HT1080 (cell line): ENCODE measurements at places on chromosomes 6 and 20.

DNA sequence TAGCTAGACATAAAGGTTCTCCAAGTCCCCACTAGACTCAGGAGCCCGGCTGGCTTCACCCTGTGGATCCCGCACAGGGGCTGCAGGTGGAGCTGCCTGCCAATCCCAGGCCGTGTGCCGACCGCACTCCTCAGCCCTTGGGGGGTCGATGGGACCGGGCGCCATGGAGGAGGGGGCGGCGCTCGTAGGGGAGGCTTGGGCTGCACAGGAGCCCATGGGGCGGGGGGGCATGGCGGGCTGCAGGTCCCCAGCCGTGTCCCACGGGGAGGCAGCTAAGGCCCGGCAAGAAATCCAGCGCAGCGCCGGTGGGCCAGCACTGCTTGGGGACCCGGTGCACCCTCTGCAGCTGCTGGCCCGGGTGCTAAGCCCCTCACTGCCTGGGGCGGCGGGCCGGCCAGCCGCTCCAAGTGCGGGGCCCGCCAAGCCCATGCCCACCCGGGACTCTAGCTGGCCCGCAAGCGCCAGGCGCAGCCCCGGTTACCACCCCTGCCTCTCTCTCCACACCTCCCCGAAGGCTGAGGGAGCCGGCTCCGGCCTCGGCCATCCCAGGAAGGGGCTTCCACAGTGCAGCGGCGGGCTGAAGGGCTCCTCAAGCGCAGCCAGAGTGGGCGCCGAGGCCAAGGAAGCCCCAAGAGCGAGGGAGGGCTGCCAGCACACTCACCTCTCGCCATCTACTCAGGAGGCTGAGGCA, 26.5 kb upstream of the ID1 start:
- no peak for DNase-seq

DNA sequence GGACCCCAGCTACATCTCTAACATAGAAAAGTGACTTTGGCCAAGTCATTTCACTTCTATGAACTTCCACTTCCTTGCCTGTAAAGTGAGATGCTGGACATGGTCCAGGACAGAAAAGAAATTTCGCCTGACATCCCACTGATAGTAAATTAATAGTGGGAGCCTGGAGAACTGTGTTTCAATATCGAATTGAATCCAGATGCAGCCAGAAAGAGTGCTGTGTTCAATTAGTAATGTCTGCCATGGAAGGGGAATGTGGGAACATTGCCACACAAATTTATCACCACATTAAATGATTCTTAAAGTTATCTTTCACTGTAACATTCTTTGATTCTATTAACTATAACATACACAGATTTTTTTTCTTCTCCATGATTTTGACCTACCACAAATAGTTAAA, 255.0 kb downstream of the HACE1 start:
- no peak for DNase-seq

DNA sequence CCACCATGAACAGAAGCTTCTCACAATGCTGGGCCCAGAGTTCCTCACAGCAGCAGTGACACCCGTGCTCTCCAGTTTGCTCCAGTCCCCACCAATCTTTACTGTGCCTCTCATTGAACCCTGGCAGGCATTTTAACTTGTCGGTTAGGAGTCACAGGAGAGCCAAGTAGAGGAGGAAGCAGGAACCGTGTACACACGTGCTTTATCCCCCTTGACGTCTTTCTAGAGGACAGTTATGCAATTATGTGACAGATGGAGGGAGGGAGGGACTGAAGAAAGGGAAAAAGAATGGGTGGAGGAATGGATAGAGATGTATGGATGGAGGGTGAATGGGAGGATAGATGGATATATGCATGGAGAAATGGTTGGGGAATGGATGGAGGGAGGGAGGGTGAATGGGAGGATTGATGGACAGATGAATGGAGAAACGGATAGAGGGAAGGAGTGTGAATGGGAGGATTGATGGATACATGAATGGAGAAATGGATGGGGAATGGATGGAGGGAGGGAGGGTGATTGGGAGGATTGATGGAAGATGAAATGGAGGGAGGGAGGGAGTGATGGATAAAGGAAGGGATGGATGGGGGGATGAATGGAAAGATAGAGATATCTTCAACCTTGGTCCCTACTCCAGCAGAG, 26.0 kb downstream of the RBM38 start:
- DNase-seq: no peak

- no peak for DNase-seq
Measured at GRCh38 chr6:56793938-56794337, 151.2 kb upstream of the DST start.

GRCh38 chr6:116996842-116997241, 119.8 kb downstream of the RFX6 start:
- DNase-seq: no peak

GRCh38 chr20:50198180-50198666, 7.6 kb downstream of the CEBPB start:
- no peak for DNase-seq

GRCh38 chr6:166598441-166599138, 12.1 kb upstream of the RAMACL start:
- peak; percentile 88 for DNase-seq

DNA sequence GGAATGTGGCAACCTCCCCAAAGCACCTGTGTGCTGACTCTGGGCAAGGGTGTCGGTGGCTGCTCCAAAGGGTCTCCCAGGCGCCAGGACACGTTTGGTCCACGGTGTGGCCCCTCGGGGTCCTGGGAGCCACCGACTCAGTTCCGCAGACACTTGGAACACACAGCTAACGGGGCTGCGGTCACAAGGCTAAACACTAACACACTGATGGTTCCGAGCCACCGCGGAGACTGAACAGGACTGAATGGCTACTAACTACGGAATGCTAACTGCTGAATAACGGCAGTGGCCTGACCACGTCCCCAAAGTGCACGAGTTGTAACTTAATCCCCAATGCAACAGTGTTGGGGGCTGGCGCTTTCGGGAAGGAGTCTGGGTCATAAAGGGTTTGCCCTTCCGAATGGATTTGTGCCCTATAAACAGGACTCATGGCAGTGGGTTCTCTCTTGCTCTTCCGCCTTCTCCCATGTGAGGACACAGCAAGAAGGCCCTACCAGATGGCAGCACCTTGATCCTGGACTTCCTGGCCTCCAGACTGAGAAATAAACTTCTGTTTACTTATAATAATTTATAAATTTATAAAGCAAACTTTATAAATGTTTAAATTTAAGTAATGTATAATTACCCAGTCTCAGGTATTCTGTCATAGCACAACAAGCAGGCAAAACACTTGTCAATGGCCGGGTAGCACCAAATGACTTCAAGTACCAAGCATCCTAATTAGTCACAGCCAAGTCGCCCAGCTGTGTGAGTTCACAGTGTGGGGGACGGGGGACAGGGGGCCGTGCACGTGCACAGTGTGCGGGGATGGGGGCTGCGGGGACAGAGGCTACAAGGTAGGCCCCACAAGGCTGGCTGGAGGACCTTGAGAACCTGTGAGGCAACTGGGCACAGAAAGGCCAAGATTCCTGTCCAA, 2.3 kb upstream of the EEF1A2 start:
- no peak for DNase-seq

GRCh38 chr20:44068316-44069201, 118.4 kb downstream of the JPH2 start:
- no peak for DNase-seq

- DNase-seq: peak; percentile 95
Measured at GRCh38 chr6:131400054-131400778, 172.8 kb upstream of the ARG1 start.

DNA sequence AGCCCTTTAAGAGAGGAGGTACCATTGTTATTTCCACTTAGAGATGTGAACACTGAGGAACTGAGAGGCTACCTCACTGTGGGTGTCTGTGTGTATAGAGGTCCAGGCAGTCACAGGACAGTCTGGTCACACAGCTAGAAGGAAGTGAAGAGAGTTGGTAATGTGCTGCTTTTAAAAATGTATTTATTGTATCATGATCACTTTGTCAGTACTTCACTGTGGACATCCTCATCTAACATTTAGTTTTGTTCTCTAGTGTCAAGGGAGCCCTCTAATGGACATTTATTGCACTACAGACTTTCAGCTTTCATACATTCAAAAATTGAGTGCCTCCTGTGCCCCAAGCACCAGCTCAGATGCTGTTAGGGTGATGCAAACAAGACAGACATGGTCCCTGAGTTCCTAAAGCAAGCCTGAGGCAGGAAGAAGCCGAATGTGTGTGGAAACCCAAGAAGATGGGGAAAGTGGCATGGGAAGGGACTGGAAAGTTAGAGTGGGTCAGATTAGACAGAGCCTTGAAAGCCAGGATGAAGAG, 123.0 kb downstream of the SLC16A10 start:
- peak; percentile 73 for DNase-seq

GRCh38 chr6:18962361-18962905, 575.3 kb downstream of the RNF144B start:
- DNase-seq: no peak

GRCh38 chr6:20137240-20137639, 75.0 kb downstream of the MBOAT1 start:
- DNase-seq: no peak

- no peak for DNase-seq
Measured at GRCh38 chr20:47741669-47742608, 43.3 kb downstream of the SULF2 start.

DNA sequence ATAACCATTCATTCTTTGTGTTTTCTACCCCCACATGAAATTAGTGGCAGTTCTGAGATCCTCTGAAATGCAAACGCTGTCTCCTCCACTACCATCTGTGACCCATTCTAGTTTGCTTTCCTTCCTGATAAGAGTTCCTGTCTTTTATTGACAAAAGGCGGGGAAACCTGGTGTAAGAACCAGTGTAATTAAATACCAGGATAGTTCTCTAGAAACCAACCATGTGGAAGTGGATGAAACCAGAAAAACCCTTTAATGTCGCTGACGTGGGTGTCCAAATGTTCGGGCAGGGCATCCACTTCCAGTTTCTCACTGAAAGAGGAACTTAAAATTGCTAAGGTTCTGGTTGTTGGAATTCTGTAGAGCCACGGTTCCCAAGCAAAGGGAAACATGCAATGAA, 79.1 kb downstream of the TNFRSF21 start:
- no peak for DNase-seq

- no peak for DNase-seq
Measured at GRCh38 chr6:111803371-111803770, 69.9 kb downstream of the FYN start.

GRCh38 chr20:47351643-47352331, 4.7 kb downstream of the ZMYND8 start:
- DNase-seq: peak; percentile 25

GRCh38 chr6:136956590-136957544, 34.8 kb downstream of the SLC35D3 start:
- DNase-seq: no peak

DNA sequence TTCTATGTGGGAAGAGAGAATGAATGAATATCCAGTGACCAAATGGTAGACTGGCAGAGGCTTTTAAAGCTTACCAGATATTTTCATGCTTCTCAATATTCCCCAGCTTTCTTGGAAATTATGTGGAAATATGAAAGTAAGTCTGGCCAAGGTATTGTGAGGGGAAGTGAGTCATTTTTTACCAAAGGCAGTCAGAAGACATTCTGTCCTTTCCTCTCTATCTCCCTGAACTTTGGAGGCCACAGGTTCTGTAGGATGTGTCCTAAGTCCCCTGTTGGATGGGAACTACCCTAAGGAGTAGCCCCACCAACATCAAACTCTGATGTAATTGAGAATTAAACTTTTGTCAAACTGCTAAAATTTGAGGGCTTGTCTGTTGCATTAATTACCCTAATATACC, 593.8 kb upstream of the NRSN1 start:
- peak; percentile 34 for DNase-seq

- DNase-seq: no peak
Measured at GRCh38 chr6:158772172-158772571, 47.0 kb downstream of the EZR start.

DNA sequence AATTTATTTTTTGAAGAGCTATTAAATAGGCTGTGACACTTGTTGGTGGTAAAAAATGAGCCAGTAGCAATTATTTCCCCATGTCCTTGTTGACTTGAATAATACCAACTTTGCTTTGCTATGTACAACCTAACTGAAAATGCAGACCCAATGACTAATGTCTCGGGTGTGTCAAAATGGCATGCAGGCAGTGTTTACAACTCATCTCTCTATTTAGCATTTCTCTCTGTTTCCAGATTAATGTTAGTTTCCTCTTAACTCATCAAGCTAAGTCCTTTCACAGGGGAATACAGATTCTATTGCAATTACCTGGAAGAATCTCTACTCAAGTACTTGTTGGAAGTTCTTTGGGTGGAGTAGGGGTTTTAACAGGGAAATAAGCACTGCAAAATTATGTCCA, 504.4 kb downstream of the BCKDHB start:
- peak; percentile 58 for DNase-seq

DNA sequence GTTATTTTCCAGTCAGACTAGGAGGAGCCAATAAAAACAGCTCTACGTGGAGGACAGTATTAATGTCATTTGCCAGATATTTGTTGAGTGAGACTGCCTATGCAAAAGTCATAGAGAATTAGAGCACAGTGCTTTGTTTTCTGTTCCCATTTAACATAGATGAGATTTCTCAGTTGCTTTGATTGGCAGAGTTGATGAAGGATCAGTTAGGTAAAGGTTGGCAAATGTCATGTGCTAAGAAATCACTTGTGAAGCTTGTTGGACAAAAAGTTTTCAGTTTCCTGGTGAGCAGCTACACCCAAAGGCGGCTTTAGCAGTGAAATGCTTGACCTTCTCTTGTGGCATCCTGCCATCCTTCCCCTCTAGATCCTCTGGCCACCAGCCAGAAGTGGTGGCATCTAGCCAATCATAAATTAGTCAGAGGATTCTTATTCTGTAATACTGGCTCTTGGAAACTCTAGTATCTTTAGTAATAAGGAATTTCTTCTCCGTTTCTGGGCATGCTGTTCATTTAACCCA, 37.0 kb downstream of the BCKDHB start:
- peak; percentile 87 for DNase-seq

DNA sequence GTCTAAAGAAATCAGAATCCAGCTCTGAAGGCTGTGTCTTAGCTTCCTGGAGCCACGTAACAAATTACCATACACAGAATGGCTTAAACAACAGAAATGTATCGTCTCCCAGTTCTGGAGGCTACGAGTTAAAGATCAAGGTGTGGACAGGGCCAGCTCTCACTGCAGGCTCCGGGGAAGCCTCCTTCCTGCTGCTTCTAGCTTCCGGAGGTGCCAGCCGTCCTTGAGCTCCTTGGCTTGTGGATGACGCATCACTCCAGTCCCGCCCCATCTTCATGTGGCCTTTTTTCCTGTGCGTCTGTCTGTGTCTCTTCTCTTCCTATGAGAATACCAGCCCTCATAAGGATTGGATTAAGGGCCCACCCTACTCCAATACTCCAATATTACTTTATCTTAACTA, 319.1 kb upstream of the QKI start:
- DNase-seq: peak; percentile 61

DNA sequence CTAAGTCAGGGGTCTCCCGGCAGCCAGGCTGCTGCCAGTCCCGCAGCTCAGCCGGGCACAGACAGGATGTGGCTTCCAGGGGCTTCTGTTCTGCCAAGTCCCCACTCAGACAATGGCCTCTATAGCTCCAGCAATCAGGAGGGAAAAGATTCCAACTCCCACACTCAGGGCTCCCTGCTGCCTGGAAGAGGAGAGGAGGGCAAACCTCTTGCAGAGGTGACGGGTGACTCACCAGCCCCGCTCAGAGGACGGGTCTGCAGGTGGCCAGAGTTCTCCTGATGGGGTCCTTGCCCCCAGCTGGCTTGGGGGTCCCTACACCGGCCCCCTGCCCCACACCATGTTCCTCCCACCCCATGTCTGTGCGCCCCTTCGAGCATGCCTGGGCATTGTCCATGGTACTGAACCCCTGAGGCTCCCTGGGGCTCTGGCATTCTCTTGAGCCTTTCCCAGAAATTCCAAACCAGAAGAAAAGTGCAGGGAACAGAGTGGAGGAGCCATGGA, 32.6 kb downstream of the NTSR1 start:
- peak; percentile 80 for DNase-seq
